GOT3 (cell line): ENCODE measurements at places on chromosomes 2 and 18.

DNA sequence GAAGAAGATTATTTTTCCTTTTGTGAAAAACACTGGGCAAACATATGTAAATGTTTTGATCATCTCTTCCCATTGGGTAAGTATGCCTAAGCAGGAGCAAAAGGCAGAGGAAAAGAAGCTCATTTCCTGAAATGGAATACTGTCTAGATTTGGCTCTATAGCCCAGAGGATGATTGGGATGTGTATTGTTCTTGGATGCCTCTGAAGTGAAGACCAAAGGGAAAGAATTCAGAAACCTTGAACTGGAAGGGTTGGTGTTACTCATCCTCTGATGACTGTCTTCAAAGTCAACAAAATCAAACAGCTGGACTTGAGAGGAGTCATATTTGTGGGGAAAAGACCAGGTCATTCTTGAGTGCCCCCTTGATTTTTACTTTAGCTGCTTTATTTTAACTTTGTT lies 112.6 kb upstream of the NT5C1B start:
- no peak for DNase-seq

GRCh38 chr2:112003576-112004252 lies 51.4 kb upstream of the TMEM87B start:
- no peak for DNase-seq

- DNase-seq = no peak
These were observed 65.4 kb downstream of the DTNA start for GRCh38 chr18:34775461-34775860.

DNA sequence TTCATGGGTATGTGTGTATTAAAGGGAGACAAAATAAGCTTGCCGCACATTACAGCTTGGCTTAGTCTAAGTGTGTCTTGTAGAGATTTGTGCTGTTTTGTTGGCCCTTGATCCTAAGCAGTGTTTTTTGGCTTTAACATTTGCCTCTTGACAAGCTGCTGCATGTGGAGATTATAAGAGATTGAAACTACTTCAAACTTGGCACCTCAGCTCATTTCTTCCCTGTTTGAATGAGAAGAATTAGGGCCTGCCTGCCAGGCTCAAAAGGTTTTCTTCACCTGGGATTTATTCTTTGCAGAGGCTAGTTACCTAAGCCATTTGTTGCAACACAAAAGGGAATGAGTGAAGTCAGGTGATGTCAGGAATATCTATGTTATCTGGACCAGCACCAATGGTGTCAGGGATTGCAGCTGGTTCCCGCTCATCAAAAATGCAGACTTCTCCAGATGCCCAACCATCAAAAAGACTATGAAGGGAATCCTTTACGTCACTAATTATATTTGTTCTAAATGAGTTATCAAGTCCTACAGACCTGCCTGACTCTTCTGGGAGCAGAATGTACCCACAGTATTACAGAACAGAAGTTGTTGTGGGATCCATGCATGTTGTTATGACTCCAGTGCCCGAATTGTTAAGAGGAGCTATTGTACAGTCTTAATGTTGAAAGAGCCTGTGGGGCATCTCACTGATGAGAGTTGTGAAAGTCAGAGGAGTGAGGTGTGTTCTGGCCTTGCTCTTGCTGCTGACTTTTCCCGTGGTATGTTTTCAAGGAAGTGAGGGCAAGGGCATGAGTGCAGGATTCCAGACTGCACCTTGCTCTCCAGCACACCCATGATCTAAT lies 31.0 kb downstream of the ABCA12 start:
- DNase-seq = no peak

- no peak for DNase-seq
These were observed 98.8 kb upstream of the NCKAP5 start for GRCh38 chr2:133667085-133667484.

GRCh38 chr18:32021756-32022564 lies 3.3 kb downstream of the RNF125 start:
- DNase-seq = no peak

- DNase-seq = no peak
These were observed 22.8 kb downstream of the NPC1 start for GRCh38 chr18:23563377-23564043.

GRCh38 chr2:37842732-37843440 lies 82.2 kb upstream of the RMDN2 start:
- DNase-seq = no peak

DNA sequence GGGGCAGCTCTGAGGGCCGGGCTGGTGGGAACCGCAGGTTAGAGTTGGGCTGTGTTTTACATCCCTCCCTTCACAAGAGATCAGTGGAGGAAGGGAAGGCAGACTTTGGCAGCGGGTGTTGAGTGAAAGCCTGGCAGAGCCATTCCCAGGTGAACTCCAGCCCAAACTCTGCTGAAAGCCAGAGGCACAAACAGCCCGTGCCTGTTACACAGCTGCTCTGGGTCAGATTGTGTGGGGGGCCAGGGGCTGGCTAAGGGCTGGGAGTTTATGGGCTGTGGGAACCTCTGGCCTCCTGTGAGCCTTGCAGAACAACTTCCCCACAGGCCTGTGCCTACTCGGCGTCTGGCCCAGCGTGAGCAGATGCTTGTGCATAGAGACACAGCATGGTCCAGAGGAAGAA lies 286.8 kb downstream of the CLIP4 start:
- no peak for DNase-seq

DNA sequence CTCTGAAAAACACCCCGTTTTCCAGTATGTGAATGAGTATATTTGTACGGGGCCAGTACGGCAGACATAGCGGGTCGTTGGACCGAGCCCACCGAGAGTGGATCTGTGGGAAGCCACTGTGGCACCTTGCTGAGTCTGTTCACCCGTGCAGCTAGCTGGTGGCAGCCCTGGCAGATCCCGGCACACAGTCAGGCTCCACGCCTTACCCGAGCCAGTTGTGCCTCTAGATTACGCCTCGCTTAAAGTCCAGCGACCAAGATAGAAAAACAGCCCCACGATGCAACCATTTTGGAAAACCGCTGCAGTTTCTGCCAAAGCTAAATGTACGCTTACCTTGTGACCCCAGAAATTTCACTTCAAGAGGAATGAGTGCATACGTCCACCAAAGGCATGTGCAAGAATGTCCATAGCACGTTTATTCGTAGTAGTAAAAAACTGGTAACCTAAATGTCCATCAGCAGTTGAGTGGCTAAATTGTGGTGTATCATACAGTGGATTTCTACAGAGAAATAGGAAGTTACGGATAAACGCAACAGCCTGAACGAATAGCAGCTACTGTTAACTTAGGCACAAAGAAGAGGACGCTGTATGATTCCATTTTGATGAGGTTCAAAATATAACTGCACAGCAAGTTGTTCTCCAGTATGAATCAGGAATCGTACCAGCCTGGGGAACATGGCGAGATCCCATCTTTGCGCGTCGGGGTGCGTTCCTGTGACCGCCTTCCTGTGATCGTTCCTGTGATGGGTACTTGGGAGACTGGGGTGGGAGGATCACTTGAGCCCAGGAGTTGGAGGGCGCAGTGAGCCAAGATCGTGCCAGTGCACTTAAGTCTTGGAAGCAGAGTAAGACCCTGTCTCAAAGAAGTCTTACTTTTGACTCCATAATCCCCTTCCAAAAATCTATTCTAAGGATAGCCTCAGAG lies 688 bp upstream of the WDR33 start:
- no peak for DNase-seq

GRCh38 chr2:235000426-235001236 lies 48.8 kb downstream of the SH3BP4 start:
- DNase-seq = no peak

DNA sequence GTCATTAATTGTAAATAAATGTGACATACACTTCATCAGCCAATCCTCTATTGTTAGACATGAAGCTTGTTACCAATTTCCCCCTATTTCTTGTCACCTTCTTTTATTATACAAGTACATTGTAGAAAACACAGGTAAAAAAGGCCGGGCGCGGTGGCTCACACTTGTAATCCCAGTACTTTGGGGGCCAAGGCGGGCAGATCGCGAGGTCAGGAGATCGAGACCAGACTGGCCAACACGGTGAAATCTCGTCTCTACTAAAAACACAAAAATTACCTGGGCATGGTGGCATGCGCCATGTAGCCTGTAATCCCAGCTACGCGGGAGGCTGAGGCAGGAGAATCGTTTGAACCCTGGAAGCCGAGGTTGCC lies 42.7 kb upstream of the UBE2F start:
- no peak for DNase-seq

DNA sequence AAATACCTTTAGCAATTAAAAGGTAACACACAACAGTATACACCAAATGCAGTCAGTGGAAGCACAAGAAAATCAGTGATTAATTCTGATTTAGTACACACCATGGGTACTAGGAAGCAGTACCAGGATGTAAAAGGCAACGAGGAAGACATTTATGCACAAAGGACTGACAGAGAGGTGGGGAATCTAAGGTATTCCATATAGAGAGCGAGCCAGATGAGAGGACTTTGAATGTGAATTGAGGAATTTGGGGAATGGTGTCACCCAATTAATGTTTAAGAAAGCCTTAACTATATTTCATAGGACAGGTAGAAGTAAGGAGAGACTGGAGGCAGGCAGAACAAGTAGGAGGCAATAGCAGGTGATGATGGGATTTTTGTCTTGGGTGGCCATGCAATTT lies 11.7 kb downstream of the CPS1 start:
- no peak for DNase-seq

DNA sequence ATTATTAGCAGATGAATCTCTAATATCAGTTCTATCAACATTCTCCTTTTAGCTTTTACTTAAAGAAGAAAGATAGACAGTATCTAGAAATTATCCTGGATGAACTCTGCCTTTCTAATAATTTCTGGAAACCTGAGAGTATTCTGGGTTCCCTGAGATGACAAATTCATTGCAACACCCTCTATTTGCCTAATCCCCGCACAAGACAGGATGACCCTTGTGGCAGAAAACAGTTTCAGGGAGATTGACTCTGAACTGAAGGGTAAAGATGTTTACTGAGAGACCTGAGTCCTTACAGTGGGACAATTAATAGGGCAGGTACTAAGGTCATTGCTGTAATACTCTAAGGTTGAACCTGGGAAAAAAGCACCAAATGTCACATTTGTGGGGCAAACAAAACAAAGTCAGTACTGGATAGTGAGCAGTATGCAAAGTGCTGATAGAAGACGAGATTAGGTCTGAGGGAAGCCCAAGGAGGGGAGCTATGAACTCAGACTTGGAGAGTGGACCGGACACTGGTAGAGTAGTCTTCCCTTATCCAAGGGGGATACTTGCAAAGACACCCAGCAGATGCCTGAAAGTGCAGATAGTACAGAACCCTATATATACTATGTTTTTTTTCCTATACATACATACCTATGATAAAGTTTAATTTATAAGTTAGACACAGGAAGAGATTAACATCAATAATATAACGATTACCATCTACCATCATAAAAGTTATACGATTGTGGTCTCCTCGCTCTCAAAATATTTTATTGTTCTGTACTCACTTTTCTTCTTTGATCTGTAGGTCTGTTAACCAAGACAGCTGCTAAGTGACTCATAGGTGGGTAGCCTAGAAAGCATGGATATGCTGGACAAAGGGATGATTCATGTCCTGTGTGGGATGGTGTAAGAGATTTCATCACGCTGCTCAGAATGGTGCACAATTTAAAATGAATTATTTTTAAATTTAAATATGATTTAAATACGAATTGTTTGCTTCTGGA lies 148.3 kb upstream of the KLHL14 start:
- DNase-seq = no peak

GRCh38 chr2:217404236-217404760 lies 544.4 kb upstream of the TNP1 start:
- no peak for DNase-seq

- no peak for DNase-seq
These were observed 69.7 kb downstream of the TBC1D8 start for GRCh38 chr2:101081375-101081907.

DNA sequence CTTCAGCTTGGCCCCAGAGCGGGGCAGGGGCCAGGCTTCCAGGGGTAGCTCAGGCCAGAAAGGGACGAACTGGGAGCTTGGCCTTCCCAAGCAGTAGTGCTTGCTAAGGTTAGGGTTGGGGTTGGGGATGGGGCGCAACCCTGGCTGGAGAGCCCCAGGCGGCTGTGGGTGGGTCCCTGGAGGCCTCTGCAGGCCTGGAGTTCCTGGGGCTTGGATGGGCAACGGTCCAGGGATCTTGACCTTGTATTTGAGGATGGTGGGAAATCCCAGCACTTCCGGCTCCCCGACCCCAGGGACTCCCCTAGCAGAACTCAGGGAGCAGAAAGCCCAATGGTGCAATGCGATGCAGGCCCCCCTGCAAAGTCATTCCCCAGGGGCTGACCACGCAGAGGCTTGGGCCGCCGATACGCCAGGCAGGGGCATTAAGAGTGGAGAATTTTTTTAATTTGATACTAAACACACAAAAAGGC lies 12.6 kb upstream of the MLPH start:
- no peak for DNase-seq

- DNase-seq = no peak
These were observed 90.0 kb downstream of the COMMD1 start for GRCh38 chr2:61995515-61995914.

GRCh38 chr2:40201425-40201824 lies 250.5 kb downstream of the SLC8A1 start:
- no peak for DNase-seq

- DNase-seq = no peak
These were observed 158.9 kb downstream of the COL6A3 start for GRCh38 chr2:237254911-237255578.

DNA sequence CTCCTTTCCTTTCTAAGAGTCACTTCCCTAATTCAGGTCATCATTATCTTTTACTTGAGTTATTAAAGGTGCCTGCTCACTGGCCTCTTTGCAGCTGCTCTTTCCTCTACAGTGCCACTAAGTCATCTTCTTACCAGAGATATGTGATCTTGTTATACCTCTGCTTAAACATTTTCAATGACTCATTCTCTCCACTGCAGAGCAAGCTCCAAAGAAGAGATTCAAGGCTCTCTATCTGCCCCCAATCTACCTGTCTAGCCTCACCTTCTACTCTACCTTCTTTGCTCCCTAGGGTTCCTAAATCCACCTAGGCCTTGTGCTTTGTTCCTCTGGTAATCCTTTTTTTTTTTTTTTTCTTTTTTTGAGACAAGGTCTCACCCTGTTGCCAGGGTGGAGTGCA lies 3.1 kb downstream of the ARHGEF33 start:
- no peak for DNase-seq

- no peak for DNase-seq
These were observed 1.4 kb upstream of the CTNNA2 start for GRCh38 chr2:79511320-79511951.

GRCh38 chr2:178865146-178865936 lies 58.1 kb upstream of the TTN start:
- no peak for DNase-seq

DNA sequence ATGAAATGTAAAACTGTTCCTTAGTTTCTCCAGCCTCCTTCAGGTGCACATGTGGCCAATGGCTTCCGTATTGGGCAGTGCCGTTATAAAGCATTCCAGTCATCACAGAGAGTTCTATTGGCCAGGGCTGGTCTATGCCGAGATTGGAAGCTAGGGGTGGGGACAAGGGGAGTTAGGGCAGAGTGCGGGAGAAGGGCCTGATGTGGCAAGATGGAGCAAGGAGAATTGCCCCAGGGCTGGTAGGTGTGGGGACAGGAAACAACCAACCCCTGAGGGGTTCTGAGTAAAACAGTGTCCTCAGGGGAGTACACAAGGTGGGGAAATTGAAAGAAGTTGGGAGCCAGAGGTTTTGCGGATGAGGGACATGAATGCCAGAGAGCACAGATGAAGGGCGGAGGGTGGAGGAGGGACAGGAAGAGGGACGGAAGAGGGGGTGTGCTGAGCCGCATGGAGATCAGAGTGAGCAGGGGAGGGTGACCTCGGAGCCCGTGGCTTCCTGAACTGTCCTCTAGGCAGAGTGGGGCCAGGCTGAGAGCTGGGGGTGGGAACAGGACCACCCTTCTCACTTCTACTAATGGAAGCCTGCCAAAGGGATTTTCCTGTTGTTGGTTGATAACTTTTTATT lies 9.1 kb upstream of the ATP6V1C2 start:
- no peak for DNase-seq

GRCh38 chr2:160506371-160507045 lies 12.9 kb upstream of the RBMS1 start:
- DNase-seq = no peak
